Fibroblast of skin of right quadriceps (primary cell): ENCODE measurements at places on chromosomes 13 and 19.

DNA sequence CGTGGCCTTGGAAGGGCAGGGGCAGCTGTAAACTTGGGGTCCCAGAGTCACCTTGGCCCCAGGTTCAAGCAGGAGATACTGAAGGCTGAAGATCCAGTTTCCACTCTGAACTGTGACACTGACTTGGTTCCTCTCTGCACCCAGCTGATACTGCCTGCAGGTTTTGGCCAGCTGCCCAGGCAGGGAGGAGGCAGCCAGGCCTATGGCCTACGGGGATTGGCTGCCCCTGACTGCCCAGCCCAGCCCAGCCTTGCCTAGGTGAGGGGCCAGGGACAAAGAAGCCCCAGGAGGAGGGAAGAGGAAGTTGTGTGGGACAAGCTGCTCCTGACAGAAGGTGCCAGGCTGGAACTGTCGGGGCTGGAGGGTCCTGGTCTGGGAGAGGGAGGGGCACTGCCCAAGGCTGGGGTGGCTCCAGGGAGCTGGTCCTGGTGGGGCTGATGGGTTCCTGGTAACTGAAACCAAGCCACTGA lies 51.7 kb upstream of the CYP4F8 start:
- no peak for DNase-seq

DNA sequence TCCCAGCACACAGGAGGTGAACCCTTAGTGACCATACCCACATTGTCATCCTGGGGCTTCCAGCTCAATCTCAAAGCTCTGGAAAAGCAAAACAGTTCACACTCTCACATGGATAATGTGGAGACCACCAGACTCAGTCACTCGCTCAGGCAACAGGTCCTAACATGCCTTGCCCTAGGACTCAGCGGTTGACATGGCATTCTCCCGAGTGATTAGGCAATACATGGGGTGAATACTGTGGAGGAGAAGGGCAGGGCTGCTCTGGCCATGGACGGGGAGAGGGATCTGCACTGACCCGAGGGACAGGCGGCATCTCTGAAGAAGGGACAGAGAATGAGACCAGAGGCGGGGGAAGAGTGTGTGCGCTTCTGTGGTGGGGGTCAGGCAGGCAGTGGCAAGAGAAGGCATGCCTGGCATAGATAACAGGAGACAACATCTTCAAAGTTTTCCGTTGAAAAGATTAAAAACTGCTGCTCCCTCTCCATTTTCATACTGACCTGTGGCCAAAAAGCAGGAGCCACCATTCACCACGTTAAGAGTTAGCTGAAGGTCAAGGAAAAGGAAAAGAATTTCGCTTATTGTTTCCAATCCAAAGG lies 44.5 kb upstream of the EPHX3 start:
- DNase-seq, result no peak

DNA sequence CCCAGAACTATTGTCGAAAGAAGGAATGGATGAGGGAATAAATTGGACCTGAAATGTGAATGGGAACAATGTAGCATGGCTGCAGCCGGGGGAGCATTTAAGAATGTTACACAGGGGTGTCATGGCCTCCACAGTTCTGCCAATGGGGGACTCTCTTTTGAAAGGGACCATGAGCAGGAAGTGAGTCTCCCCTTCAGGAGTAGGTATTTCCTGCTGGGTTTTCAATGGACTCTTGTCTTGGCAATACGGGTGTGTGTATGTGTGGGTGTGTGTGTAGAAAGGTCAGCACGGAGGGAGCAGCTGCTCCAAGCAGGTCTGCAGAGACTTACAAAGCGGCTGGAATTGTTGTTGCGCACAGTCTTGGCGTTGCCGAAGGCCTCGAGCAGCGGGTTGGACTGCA lies 24.4 kb downstream of the MYO1F start:
- peak; percentile 38 for DNase-seq

DNA sequence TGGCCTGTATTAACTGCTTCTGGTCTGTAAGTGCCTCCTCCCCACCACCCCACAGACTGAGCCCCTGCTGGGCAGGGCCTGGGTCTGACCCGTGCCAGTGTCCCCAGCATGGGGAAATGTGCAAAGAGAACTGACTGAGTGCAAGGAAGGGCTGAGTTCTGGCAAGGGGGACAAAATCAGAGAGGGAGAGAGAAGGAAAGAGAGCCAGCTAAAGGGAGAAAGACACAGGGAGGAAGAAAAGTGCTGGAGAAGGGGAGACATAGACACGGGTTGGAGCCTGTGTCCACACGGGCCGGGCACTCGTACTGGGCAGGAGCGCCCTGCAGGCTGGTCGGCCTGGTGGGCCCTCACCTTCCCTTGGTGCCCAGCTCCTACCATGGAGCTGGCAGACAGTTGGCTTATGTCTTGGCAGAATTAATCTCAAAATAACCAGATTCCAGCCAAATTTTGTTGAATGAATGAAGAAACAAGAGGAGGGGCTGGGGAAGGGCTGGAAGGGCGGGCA lies 1.2 kb downstream of the NKG7 start:
- DNase-seq, result no peak

GRCh38 chr19:47188507-47189033 lies 42.4 kb downstream of the BBC3 start:
- DNase-seq, result no peak

- no peak for DNase-seq
Measured at GRCh38 chr13:102774591-102775520, 1.3 kb upstream of the TEX30 start.

GRCh38 chr13:38537051-38537450 lies 149.8 kb upstream of the FREM2 start:
- DNase-seq, result no peak

DNA sequence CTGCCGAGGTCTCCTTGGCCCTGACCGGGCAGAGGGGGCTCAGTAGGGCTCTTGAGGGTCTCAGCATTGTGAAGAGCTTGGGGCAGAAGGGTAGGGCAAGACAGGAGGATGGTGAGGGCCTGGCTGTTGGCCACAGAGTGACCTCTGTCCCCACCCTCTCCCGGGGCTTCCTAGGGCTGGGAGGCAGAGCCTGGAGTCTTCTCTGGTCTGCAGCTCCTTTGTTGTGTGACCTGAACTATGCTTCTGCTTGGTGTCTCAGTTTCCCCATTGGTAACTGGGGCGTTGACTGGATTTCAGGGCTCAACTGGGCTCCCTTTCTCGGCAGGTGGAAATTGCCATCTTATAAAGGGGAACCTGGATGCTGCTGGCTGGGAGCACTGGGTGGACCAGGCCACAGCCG lies 30.1 kb upstream of the PEPD start:
- no peak for DNase-seq
